Small intestine (tissue), 16 donors: ENCODE measurements at places on chromosomes 6 and 20. TPM values are rescaled to one million over a fixed set of nuclear protein-coding genes. Genes with fewer than 3 reads are reported as not detected.
A peak's percentile ranks its signal among the peaks of the same experiment; 100 is the strongest.

GRCh38 chr20:13777171-13777601, 7.5 kb downstream of the ESF1 start:
- H3K27me3 ChIP-seq = no peaks in the 10 kb centered on the region
- H3K36me3 ChIP-seq = peaks cover 3% of the 10 kb centered on the region
- DNase-seq = no peak
- no peak overlapping the region for H3K4me3 ChIP-seq
- H3K27ac ChIP-seq = no peak overlapping the region

DNA sequence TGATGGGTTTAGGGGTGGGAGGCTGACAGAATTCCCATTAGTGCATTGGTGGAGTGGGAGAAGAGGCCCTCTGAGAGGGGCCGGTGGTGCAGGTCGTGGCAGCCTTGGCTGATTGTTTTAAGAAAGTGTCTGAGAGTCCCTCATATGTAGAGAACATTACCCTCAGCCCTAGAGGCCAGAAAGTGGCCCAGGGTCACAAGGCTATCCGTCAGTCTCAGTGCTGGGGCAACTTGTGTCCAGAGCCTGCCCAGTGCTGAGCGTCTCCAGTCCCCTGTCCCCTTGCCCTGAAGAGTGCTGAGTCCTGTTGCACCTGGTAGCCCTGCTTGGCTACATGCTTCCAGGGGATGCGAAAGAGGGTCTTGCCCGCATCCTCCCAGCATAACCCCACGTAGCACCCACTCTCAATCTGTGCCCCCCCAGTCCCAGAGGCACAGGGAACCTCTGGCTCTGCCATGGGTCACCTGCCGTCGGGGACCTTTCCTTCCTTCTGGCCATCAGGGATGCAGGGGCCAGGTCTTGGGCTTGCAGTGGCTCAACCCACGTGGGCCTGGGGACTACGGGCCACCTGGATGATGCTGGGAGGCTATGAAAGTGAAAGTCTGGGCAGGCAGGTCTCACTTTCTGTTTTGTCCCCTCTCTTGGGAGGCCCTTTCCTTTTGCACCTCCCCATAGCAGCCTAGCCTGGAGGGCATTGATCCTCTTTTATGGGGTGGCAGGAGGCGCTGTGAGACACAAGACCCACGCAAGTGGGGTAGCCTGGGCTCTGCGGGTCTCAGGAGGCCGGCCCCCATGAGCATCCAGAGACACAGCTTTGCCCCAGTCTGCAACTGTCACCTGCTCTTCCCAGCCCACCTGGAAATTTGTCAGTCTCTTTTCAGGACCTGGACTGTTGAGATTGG, 12.2 kb downstream of the DUSP15 start:
- peaks cover 4% of the 10 kb centered on the region for H3K27me3 ChIP-seq
- DNase-seq = peak; percentile 28
- H3K36me3 ChIP-seq = no peaks in the 10 kb centered on the region

DNA sequence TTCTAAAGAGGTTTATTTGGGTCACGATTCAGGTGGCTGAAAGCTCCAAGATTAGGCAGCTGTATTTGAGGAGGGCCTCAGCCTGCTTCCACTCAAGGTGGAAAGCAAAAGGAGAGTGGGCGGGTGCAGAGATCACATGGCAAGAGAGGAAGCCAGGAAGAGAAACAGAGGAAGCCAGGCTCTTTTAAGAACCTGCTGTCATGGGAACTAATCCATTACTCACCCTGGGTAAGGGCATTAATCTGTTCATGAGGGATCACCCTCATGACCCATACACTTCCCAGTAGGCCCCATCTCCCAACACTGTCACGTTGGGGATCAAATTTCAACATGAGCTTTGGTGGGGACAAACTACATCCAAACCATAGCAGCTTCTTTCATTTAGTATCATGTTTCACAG, 53.9 kb downstream of the DHX35 start:
- no peaks in the 10 kb centered on the region for H3K4me1 ChIP-seq
- no peaks in the 10 kb centered on the region for H3K27me3 ChIP-seq
- H3K27ac ChIP-seq = no peak overlapping the region
- no peak overlapping the region for H3K4me3 ChIP-seq

- H3K27ac ChIP-seq = peak overlapping the region; percentile 18
- no peak overlapping the region for H3K4me3 ChIP-seq
- no peak for DNase-seq
- H3K4me1 ChIP-seq = no peaks in the 10 kb centered on the region
- no peaks in the 10 kb centered on the region for H3K27me3 ChIP-seq
Observed at GRCh38 chr6:137846772-137847313, 20.2 kb upstream of the TNFAIP3 start.

DNA sequence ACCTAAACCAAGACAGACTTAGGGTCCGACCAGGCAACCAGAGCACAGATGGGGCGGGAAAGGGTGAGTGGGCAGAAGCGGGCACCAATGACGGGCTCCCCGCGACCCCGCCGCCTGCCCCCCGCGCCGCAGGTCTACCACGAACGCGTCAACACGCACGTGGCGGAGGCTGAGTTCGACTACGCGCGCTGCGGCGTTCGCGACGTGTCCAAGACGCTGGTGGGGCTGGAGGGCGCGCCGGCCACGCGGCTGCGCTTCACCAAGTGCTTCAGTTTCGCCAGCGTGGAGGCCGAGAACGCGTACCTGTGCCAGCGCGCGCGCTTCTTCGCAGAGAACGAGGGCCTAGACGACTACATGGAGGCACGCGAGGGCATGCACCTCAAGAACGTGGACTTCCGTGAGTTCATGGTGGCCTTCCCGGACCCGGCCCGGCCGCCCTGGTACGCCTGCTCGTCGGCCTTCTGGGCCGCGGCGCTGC, 5.1 kb downstream of the TMEM151B start:
- no peak overlapping the region for H3K4me3 ChIP-seq
- H3K27ac ChIP-seq = no peak overlapping the region
- peaks cover 2% of the 10 kb centered on the region for H3K36me3 ChIP-seq
- H3K4me1 ChIP-seq = no peaks in the 10 kb centered on the region
- peaks cover 87% of the 10 kb centered on the region for H3K27me3 ChIP-seq

SLC17A2 gene
- not detected for polyA plus RNA-seq
